ENCODE measurements at places on chromosomes 2 and 18.

DNA sequence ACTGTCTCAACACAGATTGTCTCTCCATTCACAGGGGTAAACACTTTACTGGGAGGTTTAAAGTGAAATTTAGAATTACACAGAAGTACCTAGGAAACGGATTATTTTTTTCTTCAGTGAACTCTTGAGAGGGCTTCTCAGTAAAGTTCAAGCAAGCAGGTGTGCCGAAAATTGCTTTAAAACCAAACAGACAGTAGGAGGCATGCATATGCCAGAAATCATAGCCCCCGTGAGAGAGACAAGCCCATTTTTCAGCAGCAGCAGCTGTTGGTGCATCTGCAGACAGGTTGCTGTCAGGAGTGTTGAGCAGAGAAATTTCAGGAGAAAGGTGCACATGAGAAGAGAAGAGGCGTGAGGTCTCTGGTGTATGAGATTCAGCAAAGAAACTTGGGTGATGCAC is 2115.5 kb upstream of the CELF4 start:
- no peak for DNase-seq

GRCh38 chr2:46634905-46635304 is 155.5 kb downstream of the TMEM247 start:
- no peak for DNase-seq

DNA sequence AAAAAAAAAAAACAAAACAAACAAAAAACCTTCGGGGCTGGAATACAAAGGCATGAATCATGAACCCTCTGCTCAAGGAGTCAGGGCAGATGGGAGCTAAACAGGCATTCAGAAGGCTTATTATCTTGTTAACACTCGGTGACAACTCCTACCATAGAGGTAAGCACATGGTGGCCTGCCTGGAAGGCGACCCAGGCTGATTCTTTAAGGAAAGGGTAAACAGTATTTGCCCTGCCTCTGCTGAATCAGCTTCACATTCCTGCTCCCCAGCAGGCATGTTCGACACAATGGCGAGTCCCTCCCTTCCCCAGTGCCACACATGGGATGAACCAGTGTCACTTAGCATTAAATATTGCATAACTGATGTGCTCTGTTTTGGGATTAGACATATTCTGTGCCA is 191.9 kb downstream of the ARL4C start:
- DNase-seq = no peak

- DNase-seq = no peak
Observed at GRCh38 chr2:133526530-133527300, 41.5 kb downstream of the NCKAP5 start.

DNA sequence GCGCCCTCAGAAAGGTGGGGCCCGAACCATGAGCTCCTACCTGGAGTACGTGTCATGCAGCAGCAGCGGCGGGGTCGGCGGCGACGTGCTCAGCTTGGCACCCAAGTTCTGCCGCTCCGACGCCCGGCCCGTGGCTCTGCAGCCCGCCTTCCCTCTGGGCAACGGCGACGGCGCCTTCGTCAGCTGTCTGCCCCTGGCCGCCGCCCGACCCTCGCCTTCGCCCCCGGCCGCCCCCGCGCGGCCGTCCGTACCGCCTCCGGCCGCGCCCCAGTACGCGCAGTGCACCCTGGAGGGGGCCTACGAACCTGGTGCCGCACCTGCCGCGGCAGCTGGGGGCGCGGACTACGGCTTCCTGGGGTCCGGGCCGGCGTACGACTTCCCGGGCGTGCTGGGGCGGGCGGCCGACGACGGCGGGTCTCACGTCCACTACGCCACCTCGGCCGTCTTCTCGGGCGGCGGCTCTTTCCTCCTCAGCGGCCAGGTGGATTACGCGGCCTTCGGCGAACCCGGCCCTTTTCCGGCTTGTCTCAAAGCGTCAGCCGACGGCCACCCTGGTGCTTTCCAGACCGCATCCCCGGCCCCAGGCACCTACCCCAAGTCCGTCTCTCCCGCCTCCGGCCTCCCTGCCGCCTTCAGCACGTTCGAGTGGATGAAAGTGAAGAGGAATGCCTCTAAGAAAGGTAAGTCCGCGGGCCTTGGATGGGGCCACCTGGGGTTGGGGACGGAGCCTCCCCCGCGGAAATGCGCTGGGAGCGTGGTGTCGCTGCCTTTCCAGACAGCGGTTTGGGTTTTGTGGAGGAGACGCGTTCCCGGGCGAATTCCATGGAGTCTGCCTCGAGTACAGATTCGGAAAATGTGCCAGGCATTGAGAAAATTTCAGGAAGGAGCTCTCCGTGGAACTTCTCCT is 559 bp downstream of the HOXD1 start:
- no peak for DNase-seq

DNA sequence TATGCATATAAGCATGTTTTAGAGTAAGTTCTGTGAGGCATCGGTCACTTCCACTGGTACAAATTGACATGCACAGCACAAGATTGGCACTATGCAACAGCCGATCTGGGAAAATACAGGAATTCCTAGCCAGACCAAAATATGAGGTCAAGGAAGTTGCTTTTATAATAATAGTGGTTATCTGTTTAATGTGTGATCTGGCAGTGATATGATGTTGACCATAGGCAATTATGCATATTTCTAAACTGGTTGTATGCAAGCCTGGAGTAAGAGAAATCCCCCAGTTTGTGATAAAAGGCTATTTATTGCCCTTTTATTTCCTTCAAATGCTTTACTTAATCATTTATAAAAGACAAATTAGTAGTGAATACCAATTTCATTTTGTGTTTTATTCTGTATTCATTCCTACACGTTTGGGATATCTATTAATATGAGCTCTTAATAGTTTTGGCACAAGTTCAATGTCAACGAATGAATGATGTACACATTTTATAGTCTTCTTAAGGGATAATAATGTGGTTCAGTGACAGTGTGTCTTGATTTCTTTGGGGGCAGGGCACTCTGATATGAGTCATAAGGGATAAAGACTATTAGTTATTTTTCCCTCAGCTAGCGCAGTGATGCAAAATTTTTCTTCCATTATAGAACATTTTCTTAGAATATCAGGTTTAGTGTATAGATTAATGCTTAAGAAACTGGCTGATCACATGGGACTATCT is 34.7 kb upstream of the ZEB2 start:
- DNase-seq = no peak

GRCh38 chr2:26521054-26521912 is 43.4 kb upstream of the OTOF start:
- no peak for DNase-seq

DNA sequence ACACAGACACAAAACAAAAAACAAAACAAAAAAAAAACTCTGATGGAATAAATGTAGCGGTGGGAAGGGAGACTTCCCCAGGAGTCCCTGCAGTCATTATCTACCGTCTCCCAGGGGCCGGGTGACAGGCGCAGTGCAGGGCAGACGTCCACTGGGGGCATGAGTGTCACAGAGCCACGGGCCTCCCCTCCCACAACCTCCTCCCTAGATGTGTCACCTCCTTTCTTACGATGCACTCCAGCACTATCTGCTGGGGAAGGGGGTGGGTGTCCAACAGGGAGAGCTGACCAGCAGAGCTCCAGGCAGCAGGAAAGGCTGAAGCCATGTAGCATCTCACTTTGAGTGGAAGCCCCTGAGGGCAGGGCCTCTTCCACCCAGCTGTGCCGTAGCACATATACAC is 84.5 kb downstream of the LONRF2 start:
- no peak for DNase-seq

GRCh38 chr18:38948436-38948835 is 1382.8 kb upstream of the CELF4 start:
- DNase-seq = no peak

DNA sequence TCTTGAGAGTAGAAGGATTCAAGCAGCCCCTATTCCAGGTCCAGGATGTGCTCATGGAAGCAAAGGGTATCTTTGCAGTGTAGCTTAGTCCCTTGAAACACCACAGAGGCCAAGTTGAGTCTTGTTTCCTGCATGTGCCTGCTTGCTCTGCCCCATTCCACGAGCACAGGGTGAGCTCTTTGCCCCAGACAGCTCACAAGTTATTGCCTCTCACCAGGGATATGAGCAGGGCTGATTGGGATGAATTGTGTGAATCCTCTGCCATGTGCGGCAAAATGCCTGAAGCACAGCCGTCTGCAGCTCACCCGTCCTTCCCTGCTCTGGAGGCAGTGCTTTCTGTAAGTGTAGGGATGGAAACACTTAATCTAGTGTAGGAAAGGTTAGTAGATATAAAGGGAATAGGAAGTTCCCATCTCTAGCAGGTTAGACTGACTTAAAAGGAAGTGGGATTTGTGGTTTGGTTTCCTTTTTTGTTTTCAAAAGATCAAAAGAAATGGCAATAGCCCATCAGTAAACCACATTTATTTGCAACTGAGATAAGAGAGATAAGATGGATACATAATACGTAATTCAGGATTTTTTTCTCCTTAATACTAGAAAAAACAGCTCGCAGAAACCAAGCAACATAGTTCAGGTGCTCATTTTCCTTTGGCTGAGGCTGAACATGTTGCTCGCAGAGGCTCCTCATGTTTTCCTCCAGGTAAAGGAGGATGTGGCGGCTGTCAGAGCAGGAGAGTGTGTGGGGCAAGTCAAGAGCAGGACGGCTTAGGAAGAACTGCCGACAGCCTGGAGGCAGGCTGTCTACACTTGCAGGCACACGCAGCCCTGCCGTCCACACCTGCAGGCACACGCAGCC is 41.4 kb downstream of the TMEM182 start:
- no peak for DNase-seq

- DNase-seq = no peak
Observed at GRCh38 chr2:128632501-128632800, 313.8 kb upstream of the HS6ST1 start.

DNA sequence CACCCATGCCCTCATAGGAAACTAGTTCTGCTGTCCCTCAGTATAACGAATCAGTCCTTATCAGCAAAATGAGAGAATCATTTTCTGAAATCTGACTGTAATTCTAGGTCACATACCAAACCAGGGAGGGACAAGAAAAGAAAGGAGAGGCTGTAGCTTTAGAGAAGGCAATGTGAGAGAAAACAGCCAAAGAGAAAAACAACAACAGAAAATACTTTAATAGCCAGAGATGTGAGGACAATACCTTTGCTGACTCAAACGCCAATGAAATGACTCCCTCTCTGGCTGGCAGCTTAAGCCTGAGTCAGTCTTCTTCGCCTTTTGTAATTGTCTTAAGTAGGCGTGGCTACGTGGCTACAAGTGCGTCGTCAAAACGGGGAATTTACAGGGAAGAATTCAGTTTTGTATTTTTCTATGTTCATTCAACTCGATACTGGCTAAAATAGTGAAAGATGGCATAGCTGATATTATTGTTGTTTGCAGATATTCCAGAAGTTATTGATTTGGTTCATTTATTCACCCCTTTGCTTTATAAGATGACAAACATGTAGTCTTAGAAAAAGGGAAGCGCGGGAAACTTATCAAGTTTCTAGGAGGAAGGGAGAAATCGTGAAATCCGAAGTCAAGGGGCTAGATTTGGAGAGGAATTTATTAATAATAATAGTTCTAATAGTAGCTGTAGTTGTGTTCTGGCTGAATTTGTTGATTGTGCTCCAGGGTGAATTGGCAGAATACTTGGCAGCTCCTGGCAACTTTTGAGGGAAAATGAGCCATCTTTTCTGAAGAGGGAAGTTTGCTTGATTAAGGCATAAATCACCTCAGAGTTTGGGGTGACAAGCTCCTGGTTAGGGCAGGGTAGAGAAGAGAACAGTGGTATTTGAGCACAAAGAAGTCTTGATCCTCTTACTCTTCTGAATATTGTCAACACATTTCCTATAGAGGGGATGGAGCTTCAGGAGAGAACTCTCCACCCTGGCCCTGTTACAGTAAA is at the start of gene IL1A:
TSS of gene IL1A (minus strand) at position 295 of the 991 bp plus-strand sequence. CDS start 723 bp downstream, outside the sequence.
- no peak for DNase-seq
